Cardiac atrium fibroblast (primary cell): ENCODE measurements at places on chromosomes 2 and 18. TPM values are rescaled to one million over a fixed set of nuclear protein-coding genes. Genes with fewer than 3 reads are reported as not detected.

Gene ACADL
- not detected in 2 replicates for total RNA-seq

Gene ATP6V1B1
- total RNA-seq = 1.1 and 2.2 TPM in 2 replicates

Gene ALLC
- total RNA-seq = not detected in 2 replicates

Gene VWC2L
- total RNA-seq = not detected in 2 replicates

Gene CHMP3
- 54.7 and 56.7 TPM in 2 replicates for total RNA-seq

Gene MRPS9
- 11.2 and 13.9 TPM in 2 replicates for total RNA-seq

Gene CBLN2
- total RNA-seq = not detected in 2 replicates

Gene DNAH7
- 1.8 TPM in 1 of 2 replicates, not detected in the other for total RNA-seq

Gene SERPINB13
- not detected in 2 replicates for total RNA-seq

Gene DNAJC5G
- total RNA-seq = not detected in 2 replicates

Gene CDK5R2
- not detected in 2 replicates for total RNA-seq

Gene OSGEPL1
- total RNA-seq = 5.6 and 10.2 TPM in 2 replicates

Gene ITM2C
- 151 and 170 TPM in 2 replicates for total RNA-seq

Gene PLGLB2
- 2.3 TPM in 1 of 2 replicates, not detected in the other for total RNA-seq

Gene CHRNG
- not detected in 2 replicates for total RNA-seq

Gene TEKT4
- not detected in 2 replicates for total RNA-seq

Gene GAREM1
- 5.1 and 30.0 TPM in 2 replicates for total RNA-seq

Gene CTAGE1
- total RNA-seq = 0.16 TPM in 1 of 2 replicates, not detected in the other

Gene SERPINB11
- not detected in 2 replicates for total RNA-seq

Gene TWIST2
- total RNA-seq = 42.2 and 57.0 TPM in 2 replicates

Gene LMAN2L
- total RNA-seq = 10.3 and 15.9 TPM in 2 replicates

Gene GPAT2
- 8.5 and 16.7 TPM in 2 replicates for total RNA-seq

Gene SLC4A3
- total RNA-seq = 6.2 and 6.3 TPM in 2 replicates

Gene LYG2
- not detected in 2 replicates for total RNA-seq

Gene DSEL
- 21.3 and 26.1 TPM in 2 replicates for total RNA-seq

Gene QPCT
- total RNA-seq = 1.8 and 8.4 TPM in 2 replicates

Gene CXCR2
- total RNA-seq = not detected in 2 replicates

Gene RAPGEF4
- 11.0 and 20.6 TPM in 2 replicates for total RNA-seq

Gene MYL12B
- total RNA-seq = 467 and 537 TPM in 2 replicates

Gene SH3BP4
- total RNA-seq = 31.1 and 42.6 TPM in 2 replicates

Gene CNTNAP5
- total RNA-seq = not detected in 2 replicates

Gene RBKS
- 0.36 and 1.8 TPM in 2 replicates for total RNA-seq

Gene FBXO15
- not detected in 2 replicates for total RNA-seq

Gene FER1L5
- total RNA-seq = under 0.01 TPM in 2 replicates

Gene WNT6
- not detected in 2 replicates for total RNA-seq

Gene RFX8
- total RNA-seq = under 0.01 and 1.8 TPM in 2 replicates

Gene PTH2R
- total RNA-seq = not detected in 2 replicates

Gene ZBTB7C
- 0.16 TPM in 1 of 2 replicates, not detected in the other for total RNA-seq

Gene OXER1
- not detected in 2 replicates for total RNA-seq

Gene CLASP1
- total RNA-seq = 15.5 and 32.6 TPM in 2 replicates
